ENCODE measurements at places on chromosomes 12 and 14. TPM values are rescaled to one million over a fixed set of nuclear protein-coding genes. Genes with fewer than 3 reads are reported as not detected.

Gene PIWIL1
- total RNA-seq = 0.05 TPM

Gene ASCL1
- total RNA-seq = not detected

Gene NUDT14
- total RNA-seq = 42.2 TPM

Gene ACVRL1
- 0.18 TPM for total RNA-seq

Gene TPH2
- total RNA-seq = not detected

Gene E2F7
- 6.8 TPM for total RNA-seq

Gene ALDH1L2
- 3.5 TPM for total RNA-seq

Gene CD163L1
- 0.53 TPM for total RNA-seq

Gene HPD
- total RNA-seq = 2.0 TPM

Gene KRT2
- 0.03 TPM for total RNA-seq
